NCI-H146 (cell line): ENCODE measurements at places on chromosomes 6 and 20.
A peak's percentile ranks its signal among the peaks of the same experiment; 100 is the strongest.

- DNase-seq: no peak
Observed at GRCh38 chr20:49349694-49350252, 71.9 kb upstream of the ZNFX1 start.

DNA sequence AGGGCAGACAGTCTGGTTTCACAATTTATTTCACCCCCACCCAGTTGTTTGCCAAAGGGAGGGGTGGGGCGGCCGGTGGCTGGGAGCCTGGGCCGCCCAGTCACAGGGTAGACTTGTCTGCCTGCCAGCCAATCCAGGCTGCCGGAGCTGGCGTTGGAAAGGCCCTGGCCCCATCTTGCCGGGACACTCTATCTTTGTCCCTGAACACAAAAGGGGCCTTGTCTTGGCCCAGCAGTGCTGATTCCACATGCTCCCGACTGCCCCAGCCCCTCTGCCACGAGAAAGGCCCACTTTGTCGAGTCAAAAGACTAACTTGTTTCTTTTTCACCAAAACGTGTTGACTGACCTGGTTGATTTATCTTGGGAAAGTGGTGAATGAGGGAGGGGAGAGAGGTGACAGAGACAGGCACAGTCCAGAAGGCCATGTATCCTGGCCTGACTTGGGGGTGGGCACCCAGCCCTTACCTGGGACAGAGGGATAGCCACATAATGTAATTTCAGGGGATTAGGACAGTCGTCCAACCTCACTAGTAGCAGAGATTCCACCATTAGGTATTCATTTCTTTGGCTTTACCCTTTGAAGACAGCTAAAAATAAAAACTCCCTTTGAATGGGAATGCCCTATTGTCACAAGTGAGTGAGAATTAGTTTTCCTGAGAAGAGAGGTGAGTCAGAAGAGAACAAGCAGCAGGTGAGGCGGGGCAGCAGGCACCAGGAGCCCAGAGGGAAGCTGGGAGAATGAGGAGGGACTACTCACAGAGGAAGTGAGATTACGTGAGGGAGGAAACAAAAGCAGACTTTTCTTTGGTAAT, 67.0 kb upstream of the SIRPA start:
- DNase-seq: no peak

GRCh38 chr20:21505161-21505809, 8.6 kb downstream of the NKX2-2 start:
- DNase-seq: peak; percentile 56

DNA sequence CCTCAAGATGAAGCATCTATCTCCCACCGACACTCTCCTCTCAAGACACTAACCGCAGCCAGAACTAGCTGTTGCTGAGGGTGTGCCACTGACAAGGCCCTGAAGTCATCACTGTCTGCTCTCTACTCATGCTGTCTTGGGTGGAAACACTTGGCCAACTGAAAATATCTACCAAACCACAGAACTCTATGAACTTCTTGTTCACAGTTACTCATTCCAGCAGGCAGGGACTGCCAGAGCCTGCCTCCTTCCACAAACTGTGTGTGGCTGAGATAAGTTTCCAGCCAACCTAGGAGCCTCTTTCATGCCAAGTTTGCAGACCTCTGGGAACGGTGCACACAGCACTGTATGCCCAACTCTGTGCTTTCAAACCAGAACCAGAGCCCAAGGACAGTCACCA, 45.5 kb upstream of the NXT1 start:
- no peak for DNase-seq

GRCh38 chr6:2688401-2689064, 62.2 kb downstream of the MYLK4 start:
- DNase-seq: no peak

DNA sequence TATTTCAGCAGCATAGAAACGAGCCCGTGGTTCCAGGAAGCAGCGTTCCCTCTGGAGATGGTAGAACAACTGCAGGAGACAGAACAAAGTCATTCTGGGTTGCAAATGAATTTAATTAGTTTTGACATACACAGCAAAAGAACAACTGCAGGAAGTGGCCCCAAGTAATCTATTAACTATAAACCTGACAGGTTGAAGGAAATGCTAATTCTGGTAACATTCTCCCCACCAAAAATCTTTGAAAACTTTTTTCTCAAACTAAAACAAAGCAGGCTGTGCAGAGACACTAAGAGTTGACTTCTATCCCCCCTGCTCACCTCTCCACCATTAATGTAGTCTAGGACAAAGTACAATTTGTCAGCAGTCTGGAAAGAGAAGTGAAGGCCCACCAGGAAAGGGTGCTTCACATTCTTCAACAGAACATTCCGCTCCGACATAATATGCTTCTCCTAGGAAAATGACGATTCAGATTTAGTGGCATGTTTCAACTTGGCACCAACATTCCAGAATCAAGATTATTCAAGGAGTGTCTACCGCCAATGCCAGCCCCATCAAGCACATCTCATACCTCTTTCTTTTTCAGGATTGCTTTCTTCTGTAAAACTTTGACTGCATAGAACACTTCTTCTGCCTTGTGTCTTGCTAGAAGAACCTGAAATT, 120.4 kb upstream of the SLC2A12 start:
- DNase-seq: no peak

- no peak for DNase-seq
Observed at GRCh38 chr6:137731600-137731959, 135.5 kb upstream of the TNFAIP3 start.
